Caki2 (cell line): ENCODE measurements at places on chromosomes 11 and 22.

DNA sequence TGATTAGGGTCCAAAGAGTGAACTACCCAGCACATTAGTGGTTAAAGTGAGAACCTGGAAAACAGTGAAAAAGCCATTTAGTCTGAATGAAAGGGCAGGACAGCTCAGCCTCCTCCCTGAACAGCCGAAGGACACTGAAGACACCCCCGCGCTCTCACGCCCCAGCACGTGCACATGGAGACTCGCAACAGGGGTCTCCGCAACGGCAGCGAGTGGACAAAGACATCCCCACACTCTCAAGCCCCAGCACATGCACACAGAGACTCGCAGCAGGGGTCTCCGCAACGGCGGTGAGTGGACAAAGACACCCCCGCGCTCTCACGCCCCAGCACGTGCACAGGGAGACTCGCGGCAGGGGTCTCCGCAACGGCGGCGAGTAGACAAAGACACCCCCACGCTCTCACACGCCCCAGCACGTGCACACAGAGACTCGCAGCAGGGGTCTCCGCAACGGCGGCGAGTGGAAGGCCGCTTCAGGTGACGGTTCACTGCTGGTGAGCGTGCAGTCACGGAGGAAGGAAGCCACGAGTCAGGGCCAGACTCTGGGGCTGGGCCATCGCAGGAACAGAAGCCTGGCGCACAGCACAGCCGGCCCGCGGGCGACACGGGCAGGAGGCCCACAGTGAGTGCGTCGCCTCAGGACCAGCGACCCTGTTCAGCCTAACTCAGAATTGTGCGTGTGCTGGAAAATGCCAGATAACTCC, 43.6 kb downstream of the BRD1 start:
- DNase-seq, result no peak

GRCh38 chr22:44839721-44840120, 87.3 kb downstream of the ARHGAP8 start:
- DNase-seq, result no peak

DNA sequence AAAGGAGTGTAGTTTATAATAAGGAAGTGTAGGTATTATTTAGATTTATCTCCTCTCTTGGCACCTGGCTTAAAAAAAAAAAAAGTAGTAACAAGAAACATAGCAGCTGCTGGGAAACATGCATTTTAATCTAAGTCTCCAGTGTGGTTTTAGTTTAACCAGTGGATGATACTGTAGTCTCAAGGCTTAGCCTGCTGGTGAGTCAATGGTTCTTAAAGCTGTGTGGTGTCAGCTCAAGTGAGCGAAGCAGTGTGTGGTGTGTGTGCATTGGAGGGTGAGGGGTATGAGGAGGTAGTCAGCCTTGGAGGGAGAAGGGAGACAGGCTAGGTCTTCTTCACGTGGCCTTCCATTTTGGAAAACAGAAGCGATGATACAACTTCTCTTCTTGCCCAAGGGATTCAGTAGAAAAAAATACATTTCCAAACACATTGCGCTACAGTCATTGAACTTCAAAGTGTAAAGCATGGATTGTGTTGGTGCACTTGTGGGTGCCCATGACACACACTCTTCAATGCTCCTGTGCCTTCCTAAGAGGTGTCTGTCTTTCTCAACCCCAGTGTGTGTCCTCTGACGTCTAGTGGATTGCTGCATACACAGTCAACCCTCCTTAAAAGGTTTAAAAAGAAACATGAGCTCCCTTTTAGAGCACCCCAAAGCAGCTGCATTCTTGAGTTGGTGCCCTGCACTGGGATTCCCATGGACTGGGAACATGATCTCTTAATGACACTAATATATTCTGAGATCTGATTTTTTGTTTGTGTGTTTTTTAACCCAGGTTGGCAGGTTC, 40.1 kb downstream of the ZBTB16 start:
- no peak for DNase-seq

DNA sequence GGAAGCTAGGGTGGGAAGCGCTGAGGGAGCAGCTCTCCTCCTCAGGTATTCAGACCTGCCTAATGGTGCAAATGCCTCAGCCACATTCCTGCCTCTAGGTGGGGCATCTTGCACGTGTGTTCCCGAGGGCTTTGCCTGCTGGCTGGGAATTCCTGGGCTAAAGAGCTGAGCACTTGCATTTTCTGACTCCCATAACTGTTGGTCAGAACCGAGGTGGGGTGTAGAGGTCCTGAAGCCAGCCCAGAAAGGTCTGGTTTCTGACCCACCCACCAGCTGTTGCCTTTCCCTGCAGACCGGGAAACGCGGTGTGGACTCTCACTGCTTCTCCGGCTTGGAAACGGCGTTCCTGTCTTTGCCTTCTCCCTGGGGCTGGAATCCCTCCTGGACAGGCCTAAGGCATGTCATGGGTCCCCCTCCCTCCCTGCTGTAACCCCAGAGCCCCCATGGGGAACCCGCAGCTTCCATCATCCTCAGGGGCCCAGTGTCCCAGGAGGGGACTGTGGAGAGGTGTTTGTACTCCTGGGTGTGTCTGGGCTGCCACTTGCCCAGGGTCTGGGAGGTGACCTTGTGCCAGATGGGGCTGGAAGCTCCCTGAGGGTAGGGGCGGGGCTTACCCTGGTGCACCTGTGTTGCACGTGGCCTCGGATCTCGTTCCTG, 24.0 kb upstream of the SMIM38 start:
- peak; percentile 71 for DNase-seq

DNA sequence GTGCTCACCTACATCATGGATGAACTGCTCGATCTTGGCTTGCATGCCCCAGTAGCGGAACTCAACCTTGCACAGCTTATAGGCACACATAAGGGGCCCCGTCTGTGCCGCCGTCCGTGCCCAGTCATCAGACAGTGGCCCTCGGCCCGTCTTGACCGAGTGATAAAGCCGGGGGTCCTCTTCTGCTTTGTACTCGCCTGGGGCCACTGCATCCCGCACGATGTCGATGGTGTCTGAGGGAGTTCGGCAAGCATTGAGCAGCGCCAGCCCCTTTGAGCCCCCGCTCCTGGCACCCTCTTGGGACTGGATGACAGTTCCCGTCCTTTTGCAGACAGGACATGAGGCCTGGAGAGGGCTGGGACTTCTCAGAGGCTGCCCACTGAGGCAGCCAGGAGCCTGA, 3.3 kb downstream of the PITPNM1 start:
- DNase-seq, result no peak

GRCh38 chr11:5605849-5606248, 9.4 kb downstream of the TRIM6 start:
- no peak for DNase-seq

GRCh38 chr11:93526641-93527583, 16.3 kb downstream of the SMCO4 start:
- no peak for DNase-seq

GRCh38 chr22:26789951-26790350, 132.6 kb downstream of the MIAT start:
- DNase-seq, result no peak

- DNase-seq, result no peak
Observed at GRCh38 chr11:35239471-35240075, 100.6 kb downstream of the CD44 start.

- no peak for DNase-seq
Observed at GRCh38 chr11:8383627-8384026, 119.9 kb upstream of the LMO1 start.

GRCh38 chr11:19472679-19473078, 231.9 kb upstream of the E2F8 start:
- no peak for DNase-seq

GRCh38 chr11:75087319-75088305, 9.1 kb downstream of the OR2AT4 start:
- DNase-seq, result no peak

GRCh38 chr11:78460471-78460870, 42.9 kb upstream of the GAB2 start:
- no peak for DNase-seq

DNA sequence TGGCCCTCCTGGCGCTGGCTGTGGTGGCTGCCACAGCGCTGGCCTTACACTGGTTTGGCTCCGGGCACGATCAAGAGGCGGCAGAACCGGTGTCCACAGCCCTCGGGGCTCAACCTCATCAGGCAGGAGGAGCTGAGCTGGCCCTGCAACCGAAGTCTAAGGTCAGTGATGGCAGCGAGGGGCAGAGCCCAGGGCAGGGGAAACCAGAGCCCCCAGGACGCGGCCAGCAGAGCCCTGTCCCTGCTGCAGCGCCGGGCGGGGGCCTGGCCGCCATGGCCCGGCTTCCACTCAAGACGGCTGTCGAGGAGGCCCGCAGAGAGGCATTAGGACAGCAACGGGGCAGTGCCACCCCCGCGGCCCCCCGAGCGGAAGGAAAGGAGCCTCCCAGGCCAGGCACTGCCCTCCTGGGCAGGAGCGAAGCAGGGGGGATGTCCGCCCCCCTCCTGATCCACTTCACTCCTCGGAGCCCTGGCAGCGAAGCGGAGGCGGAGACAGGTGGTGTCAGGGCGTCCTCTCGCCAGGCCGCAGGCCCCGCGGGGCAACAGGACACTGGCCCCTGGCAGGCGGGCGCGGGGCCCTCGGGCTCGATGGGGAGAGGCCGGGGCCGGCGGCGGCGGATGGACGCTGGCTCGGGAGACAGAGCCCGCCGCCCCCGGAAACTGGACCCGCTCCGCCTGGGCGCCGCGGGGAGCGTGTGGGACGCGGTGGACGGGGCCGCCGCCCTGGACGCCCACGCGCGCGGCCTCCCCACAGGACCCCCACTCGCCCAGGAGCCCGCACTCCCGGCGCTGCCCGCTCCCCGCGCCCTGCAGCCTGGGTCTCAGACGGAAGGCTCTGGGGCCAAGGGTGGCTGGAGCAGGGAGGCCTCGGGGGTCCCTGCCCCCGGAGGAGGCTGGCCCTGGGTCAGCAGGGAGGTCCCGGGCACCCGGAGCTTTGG, 895 bp downstream of the KLHDC7B start:
- DNase-seq, result no peak

DNA sequence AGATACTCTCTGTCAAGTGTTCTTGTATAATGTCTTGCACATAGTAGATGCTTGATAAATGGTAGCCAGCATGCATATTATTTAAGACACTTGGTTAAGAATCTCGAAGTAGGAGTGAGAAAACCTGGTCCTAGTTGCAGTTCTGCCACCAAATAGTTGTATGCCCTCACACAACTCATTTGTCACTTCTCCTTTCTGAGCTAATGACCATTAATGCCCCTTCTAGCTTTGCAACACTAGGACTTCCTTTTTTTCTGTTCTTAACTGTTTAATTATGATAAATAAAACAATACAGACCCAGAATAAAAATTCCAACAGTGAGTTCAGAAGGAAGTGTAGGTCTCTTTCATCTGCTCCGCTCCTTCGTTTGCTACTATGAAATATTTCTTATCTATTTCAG, 453.6 kb downstream of the TMEM135 start:
- no peak for DNase-seq
